ENCODE measurements at places on chromosomes 16 and 17.

- no peak for DNase-seq
Measured at GRCh38 chr17:77726549-77727006, 231.9 kb upstream of the TNRC6C start.

GRCh38 chr17:57705921-57706695 lies 39.0 kb downstream of the CCDC182 start:
- DNase-seq: no peak

GRCh38 chr16:57987441-57988177 lies 12.9 kb downstream of the ZNF319 start:
- DNase-seq: no peak

GRCh38 chr17:32648450-32648849 lies 161.7 kb downstream of the CDK5R1 start:
- DNase-seq: no peak

GRCh38 chr17:55607731-55608341 lies 96.6 kb upstream of the SMIM36 start:
- peak; percentile 20 for DNase-seq

DNA sequence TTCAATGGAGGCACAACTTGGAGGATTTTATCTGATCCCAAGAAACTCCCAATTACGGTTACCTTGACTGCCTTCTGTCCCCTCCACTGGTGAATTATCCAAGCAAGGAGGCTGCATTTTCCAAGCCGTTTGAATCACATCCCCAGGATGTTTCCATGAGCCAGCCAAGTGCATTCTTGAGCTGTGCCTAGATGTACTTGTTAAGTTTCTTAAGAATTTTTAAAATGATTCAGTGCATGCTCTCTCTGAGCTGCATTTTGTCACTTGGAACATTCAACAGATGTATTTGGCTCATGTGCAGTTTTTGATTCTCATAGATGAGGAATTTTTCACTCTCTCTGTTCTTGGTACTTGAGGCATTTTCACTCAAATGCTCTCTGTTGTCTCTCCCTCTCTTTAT lies 202.6 kb upstream of the MYOCD start:
- DNase-seq: no peak

- DNase-seq: no peak
Measured at GRCh38 chr16:55120826-55121225, 190.2 kb downstream of the IRX5 start.

- DNase-seq: no peak
Measured at GRCh38 chr16:11372073-11372828, 27.0 kb downstream of the RMI2 start.

DNA sequence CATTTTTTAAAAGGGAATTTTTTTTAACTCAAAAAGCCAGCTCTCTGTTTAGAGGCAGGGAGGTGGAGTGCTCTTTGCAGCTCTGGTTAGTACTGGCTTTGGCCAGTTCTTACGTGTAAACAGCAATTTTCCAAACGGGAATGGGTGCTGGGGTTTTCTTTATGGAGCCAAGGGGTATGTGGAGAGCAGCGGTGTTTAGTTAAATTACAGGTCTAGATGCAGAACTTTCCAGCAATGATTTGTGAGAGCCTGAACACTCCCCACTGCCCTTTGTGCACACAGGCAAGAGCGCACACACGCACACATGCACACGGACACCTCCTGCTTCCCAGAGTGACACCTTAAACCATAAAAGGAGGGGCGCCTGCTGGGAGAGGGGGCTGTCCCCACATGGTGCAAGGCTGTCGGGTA lies 140.2 kb downstream of the MSI2 start:
- peak; percentile 37 for DNase-seq

GRCh38 chr17:67461228-67461780 lies 84.2 kb downstream of the PITPNC1 start:
- no peak for DNase-seq

DNA sequence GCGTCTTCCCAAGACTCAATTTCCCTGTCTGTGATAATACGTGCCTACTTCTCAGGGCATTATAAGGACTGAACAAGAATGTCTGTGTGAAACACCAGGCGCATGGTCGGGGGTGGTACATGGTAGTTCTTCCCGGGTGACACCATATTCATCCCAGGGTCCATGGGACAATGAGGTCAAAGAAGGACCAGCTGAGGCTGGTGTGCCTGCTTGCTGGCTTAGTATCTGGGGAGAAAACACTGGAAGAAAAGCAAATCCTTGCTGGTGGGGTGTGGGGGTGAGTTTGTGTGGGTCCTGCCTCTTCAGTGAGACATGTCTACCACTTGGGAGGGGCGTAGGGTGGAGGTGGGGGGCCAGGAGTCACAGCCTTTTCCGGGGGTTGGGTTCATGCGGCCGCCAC lies 174.2 kb downstream of the RAB11FIP4 start:
- no peak for DNase-seq

DNA sequence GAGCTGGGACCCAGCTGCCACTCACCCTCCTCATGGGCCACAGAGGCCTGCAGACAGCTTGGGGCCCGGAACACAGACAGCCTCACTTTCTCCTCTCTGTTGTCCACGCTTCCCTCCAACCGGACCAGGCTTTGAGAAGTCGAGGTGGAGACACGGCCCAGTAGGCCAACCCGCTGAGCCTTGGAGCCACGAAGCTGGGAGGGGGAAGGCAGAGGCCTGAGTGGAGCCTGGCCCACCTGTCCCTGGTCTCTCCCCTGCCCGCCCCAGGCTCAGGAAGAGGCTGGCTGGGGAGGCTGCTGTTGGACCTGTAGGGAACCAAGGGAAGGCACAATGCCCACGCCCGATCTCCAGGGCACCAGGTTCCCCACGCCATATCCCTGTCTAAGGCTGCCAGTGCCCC lies 48.1 kb downstream of the RMI2 start:
- no peak for DNase-seq

DNA sequence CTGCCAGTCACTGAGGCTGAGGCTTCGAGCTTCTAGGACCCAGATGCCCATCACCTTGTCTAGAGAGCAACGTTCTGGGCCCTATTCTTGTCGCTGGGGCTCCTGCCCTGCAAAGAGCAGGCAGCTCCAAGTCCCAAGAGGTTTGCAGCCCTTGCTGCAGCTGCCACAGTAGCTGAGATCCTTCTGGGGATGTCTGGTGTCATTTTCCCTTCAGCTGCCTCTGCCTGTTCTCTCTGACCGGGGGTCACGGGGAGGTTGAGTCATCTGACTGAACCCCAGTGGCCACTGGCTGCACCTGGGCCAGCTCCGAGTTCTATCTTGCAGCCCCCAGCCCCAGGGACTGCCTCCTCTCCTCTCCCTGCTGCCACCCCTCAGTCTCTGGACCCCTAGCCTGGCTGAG lies 4.9 kb downstream of the WSCD1 start:
- DNase-seq: no peak

- no peak for DNase-seq
Measured at GRCh38 chr17:63675607-63676546, 24.0 kb downstream of the LIMD2 start.

GRCh38 chr16:69941251-69942098 lies 9.7 kb upstream of the CLEC18A start:
- DNase-seq: no peak

DNA sequence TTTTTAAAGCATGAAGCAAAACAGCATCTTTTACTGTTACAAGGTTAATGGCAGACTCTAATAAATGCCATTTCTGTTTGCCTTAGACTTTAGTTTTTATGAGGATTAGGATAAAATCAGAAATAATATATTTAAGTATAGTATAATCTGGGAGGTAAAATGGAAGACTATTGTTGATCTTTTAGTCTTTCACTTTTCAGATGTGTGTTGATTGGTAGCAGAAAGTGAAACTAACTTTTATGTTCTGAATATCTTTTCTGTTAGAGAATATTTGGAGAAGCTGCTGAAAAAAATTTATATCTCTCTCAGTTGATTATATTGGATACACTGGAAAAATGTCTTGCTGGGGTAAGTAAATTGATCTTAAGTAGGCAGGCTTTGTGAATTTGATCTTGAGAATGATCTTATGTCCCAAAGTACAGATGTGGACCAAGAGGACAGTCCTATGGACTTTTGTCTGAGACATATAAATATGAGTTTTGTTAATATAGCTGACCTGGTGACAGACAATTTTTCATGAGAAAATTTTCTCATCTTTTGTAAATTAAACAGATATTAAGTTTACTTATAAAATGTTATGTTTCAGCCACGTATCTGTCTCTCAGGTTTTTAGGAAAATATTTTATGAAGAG lies 64.1 kb downstream of the NF1 start:
- DNase-seq: no peak

DNA sequence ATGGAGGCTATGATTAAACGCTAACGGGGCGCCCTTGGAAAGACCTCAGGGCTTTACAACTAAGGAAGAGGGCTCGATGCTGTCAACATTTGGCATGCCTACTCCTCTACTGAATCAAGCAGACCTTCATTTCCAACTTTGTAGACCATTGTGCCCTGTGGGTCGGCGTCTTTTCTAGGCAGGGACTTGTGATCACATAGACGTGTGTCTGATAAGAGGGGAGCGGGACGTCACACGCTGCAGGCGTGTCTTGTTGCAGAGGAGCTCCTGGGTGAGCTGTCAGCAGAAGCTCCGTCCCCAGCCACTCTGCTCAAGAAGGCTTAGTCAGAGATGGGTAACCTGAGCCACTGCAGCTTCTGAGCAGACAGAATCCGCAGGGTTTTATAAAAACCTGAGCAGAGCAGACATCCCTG lies 2.8 kb downstream of the MAPK8IP3 start:
- DNase-seq: peak; percentile 37

DNA sequence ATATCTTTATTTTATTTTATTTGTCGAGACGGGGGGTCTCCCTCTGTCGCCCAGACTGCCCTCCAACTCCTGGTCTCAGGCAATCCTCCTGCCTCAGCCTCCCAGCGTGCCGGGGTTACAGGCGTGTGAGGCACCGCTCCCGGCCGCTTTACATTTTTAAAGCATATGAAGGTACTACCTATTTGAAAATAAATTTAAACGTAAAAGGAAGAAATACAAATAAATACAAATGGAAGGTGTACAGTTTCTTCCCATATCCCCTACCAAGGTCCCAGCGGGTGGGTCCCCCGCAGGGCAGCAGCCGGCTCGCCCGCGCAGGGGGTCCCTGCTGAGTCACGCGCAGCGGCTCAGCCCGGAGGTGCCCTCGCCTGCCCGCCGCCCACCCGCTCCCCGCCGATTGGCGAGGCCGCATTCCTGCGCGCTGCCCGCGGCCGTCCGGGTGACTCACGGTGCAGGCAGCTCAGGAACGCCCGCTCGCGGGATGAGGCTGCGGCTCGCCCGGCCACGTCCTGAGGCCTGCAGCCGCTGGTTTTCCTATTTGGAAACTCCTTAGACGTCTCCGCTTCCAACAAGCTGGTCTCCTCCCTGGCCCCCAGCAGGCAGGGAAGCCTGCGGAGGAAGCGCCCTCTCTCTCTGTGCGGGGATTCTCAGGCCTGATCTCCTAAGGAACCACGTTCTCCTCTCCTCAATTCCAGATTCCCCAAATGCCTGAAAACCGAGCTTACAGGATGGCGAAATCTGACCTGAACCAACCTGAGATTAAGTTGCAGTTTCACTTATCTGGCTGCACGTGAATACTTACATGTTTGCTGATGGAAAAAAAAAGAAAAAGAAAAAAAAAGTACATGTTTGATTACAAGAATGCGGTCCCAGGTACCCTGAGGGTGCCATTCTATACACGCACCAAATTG lies 54.8 kb upstream of the MAP3K14 start:
- no peak for DNase-seq

DNA sequence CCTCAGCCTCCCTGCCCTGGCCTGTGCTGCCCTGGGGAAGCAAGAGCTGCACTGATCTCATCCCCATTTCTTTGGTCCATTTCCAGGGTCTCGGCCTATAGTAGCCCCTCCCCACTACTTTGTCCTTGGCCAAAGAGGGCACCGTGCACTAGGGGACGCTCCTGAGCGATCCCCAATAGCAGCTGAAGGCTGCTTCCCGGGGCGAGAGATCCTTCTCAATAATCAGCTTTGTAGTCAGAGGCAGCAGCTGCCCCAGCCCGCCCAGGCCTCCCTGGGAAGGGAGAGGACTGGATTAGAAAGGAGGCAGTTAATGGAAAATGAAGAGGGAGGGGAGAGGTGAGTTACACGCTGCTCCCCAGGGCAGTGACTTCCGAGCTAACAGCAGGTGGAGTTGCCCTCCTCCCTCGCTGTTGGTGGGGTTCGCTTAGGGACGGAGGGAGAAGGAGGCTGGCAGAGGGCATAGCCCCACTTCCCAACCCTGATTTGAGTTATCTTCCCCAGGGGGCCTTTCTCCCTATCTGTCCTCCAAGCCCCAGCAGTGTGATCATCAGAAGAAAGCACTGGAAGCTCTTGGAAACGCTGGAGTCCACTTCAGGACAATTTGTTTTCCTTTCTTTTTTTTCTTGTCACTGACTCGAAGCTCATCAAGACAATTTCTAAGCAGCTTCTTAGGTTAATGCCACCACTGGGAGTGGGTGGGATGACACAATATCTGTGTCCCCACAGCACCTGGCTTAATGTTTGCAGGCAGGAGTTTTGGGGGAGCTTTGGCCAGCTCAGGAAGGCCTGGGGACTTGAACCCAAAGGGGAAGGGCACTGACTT lies 2.6 kb downstream of the MXRA7 start:
- DNase-seq: no peak

- DNase-seq: no peak
Measured at GRCh38 chr16:87464691-87465300, 28.0 kb downstream of the ZCCHC14 start.

- no peak for DNase-seq
Measured at GRCh38 chr17:58487589-58488427, at the start of gene HSF5. TSS of gene HSF5 (minus strand) at chr17:58488408. CDS start at chr17:58488274, 134 bp downstream.

GRCh38 chr16:8865145-8865882 lies 3.5 kb downstream of the CARHSP1 start:
- no peak for DNase-seq

DNA sequence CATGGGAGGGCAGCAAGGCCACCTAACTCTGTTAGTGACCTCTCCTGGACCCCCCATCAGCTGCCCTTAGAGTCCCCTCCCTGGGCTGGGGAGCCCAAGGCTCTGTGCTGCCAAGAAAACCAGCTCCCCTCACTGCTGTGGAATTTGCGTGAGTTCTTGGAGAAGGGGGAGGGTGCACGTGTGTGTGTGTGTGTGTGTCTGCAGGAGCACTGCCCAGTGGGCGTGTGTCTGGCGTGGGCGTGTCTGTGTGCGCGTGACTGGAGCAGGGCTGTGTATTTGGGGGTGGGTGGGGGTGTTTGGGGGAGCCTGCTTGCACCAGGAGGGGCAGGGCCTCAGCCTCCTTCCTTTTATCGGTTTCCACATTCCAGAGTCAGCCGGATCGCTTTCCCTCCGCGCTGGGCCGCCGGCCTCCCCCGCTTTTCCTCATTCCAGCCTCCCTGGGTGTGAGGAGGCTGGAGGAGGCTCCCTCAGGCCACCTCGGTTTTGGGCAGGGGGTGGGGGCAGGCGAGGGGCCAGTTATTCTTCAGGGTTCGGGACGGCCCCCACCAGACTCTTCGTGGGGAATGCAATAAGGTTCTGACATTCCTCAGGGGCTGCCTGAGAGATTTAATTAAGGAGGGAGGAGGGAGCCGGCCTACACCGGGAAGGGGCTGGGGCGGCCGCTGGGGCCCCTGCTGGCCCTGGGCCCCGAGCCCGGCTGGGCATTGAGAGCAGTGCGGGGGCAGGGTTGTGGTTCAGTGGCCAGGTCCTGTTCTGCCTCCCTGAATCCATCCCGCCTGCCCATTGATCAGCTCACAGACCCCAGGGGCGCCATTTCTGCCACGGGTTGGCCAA lies 2.5 kb downstream of the VASN start:
- no peak for DNase-seq

- DNase-seq: no peak
Measured at GRCh38 chr17:33873201-33873617, 381.9 kb upstream of the CCL2 start.
